H7 (cell line): ENCODE measurements at places on chromosomes 3 and 15. TPM values are rescaled to one million over a fixed set of nuclear protein-coding genes. Genes with fewer than 3 reads are reported as not detected.

GRCh38 chr3:77158730-77159581, 119.1 kb downstream of the ROBO2 start:
- peak; percentile 16 for DNase-seq

DNA sequence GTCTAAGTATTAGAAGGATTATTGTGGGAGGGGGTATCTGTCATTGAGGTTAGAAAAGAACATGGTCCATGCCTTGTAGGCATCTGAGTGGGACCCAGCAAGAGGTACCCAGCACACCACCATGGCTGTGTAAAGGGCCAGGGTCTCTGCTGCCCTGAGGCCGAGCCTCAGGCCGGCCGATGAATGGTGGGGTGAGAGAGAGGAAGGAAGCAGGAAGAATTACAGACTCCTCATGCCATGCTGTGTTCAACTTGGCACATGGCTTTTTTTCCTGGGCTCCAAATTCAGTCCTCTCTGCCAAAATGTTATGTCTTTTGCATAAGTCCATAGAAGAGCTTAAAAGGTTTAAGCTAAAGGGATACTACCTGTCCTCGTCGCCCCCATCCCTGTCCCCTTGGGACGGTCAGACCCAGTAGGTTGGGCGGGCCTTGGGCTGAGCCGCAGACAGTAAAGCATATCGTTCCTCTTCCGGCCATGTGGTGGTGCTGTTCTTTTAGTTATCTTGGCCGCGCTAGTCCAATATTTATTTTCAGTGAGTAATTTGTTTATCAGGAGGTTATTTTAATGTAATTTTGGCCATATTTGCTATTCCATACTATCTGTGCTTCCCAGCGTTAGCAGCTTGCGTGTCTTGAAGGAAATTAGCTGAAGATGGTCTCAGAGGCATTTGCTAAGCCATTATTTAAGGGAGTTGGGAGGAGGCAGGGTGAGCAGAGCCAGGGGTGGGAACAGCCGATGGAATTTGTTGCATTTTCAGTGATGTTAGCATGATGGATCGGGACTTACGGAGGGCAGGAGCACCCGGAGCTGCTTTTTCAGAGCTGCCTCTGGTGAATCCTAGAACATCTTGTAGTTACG, 152.4 kb downstream of the AGBL1 start:
- peak; percentile 42 for DNase-seq

- DNase-seq: no peak
Measured at GRCh38 chr3:6204891-6205290, 656.0 kb upstream of the GRM7 start.

Gene GATM
- 23.8 and 37.6 TPM in 2 replicates for total RNA-seq

Gene HTD2
- total RNA-seq: 12.3 and 18.2 TPM in 2 replicates

DNA sequence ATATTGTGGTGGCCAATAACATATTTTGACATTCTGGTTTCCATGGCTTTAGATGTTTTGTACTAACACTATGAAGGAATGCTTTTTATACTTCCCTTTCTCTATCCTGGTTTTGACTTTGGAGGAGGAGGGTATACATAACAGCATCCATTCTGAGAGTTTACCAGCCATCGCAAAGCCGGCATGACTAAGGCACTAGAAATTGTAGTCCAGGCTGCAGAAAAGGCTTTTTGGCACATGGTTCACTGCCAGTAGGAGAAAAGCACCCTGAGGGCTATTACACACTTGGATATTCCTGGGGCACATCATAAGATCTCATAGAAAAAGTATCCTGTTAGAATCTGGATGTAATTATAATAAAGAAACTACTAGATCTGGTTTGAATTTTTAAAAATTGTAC, 101.8 kb downstream of the STT3B start:
- no peak for DNase-seq

- DNase-seq: no peak
Measured at GRCh38 chr3:186340204-186340603, 21.8 kb downstream of the DGKG start.

Gene DNAH12
- total RNA-seq: not detected in 2 replicates

- no peak for DNase-seq
Measured at GRCh38 chr3:31405515-31405914, 127.2 kb upstream of the STT3B start.

DNA sequence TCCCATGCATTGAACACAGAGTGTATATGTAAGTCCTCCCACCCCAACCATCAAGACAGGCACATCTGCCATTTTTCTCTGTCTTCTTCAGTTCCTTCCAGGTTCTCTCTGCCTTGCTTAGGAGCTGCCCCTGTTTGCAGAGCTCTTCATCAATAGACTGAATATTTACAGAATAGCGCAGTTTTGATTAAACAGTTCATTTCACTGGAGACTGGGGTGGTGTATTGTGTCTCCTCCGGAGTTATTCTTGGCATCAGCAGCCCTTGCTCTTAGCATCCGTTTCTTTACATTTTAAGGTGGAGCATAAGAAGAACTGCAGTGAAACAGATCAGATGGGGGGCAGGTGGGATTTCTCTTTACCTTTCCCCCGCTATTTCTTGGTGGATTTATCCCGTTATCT, 87.7 kb downstream of the LIPC start:
- no peak for DNase-seq

Gene CCR4
- not detected in 2 replicates for total RNA-seq
